ENCODE measurements at places on chromosomes 16 and 17.

DNA sequence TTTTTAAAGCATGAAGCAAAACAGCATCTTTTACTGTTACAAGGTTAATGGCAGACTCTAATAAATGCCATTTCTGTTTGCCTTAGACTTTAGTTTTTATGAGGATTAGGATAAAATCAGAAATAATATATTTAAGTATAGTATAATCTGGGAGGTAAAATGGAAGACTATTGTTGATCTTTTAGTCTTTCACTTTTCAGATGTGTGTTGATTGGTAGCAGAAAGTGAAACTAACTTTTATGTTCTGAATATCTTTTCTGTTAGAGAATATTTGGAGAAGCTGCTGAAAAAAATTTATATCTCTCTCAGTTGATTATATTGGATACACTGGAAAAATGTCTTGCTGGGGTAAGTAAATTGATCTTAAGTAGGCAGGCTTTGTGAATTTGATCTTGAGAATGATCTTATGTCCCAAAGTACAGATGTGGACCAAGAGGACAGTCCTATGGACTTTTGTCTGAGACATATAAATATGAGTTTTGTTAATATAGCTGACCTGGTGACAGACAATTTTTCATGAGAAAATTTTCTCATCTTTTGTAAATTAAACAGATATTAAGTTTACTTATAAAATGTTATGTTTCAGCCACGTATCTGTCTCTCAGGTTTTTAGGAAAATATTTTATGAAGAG lies 64.1 kb downstream of the NF1 start:
- no peak for DNase-seq

- DNase-seq = no peak
Measured at GRCh38 chr17:55607731-55608341, 96.6 kb upstream of the SMIM36 start.

- no peak for DNase-seq
Measured at GRCh38 chr16:69941251-69942098, 9.7 kb upstream of the CLEC18A start.

GRCh38 chr16:87464691-87465300 lies 28.0 kb downstream of the ZCCHC14 start:
- no peak for DNase-seq

- DNase-seq = no peak
Measured at GRCh38 chr17:63675607-63676546, 24.0 kb downstream of the LIMD2 start.

- no peak for DNase-seq
Measured at GRCh38 chr16:57987441-57988177, 12.9 kb downstream of the ZNF319 start.

DNA sequence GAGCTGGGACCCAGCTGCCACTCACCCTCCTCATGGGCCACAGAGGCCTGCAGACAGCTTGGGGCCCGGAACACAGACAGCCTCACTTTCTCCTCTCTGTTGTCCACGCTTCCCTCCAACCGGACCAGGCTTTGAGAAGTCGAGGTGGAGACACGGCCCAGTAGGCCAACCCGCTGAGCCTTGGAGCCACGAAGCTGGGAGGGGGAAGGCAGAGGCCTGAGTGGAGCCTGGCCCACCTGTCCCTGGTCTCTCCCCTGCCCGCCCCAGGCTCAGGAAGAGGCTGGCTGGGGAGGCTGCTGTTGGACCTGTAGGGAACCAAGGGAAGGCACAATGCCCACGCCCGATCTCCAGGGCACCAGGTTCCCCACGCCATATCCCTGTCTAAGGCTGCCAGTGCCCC lies 48.1 kb downstream of the RMI2 start:
- no peak for DNase-seq

DNA sequence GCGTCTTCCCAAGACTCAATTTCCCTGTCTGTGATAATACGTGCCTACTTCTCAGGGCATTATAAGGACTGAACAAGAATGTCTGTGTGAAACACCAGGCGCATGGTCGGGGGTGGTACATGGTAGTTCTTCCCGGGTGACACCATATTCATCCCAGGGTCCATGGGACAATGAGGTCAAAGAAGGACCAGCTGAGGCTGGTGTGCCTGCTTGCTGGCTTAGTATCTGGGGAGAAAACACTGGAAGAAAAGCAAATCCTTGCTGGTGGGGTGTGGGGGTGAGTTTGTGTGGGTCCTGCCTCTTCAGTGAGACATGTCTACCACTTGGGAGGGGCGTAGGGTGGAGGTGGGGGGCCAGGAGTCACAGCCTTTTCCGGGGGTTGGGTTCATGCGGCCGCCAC lies 174.2 kb downstream of the RAB11FIP4 start:
- no peak for DNase-seq

DNA sequence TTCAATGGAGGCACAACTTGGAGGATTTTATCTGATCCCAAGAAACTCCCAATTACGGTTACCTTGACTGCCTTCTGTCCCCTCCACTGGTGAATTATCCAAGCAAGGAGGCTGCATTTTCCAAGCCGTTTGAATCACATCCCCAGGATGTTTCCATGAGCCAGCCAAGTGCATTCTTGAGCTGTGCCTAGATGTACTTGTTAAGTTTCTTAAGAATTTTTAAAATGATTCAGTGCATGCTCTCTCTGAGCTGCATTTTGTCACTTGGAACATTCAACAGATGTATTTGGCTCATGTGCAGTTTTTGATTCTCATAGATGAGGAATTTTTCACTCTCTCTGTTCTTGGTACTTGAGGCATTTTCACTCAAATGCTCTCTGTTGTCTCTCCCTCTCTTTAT lies 202.6 kb upstream of the MYOCD start:
- DNase-seq = no peak

- DNase-seq = no peak
Measured at GRCh38 chr17:58487589-58488427, at the start of gene HSF5. HSF5 (minus strand) TSS chr17:58488408; CDS start chr17:58488274, 134 bp downstream.

GRCh38 chr16:8865145-8865882 lies 3.5 kb downstream of the CARHSP1 start:
- no peak for DNase-seq

- no peak for DNase-seq
Measured at GRCh38 chr17:77726549-77727006, 231.9 kb upstream of the TNRC6C start.

GRCh38 chr17:67461228-67461780 lies 84.2 kb downstream of the PITPNC1 start:
- DNase-seq = no peak

- DNase-seq = no peak
Measured at GRCh38 chr17:32648450-32648849, 161.7 kb downstream of the CDK5R1 start.

GRCh38 chr16:11372073-11372828 lies 27.0 kb downstream of the RMI2 start:
- no peak for DNase-seq

GRCh38 chr17:33873201-33873617 lies 381.9 kb upstream of the CCL2 start:
- DNase-seq = no peak

DNA sequence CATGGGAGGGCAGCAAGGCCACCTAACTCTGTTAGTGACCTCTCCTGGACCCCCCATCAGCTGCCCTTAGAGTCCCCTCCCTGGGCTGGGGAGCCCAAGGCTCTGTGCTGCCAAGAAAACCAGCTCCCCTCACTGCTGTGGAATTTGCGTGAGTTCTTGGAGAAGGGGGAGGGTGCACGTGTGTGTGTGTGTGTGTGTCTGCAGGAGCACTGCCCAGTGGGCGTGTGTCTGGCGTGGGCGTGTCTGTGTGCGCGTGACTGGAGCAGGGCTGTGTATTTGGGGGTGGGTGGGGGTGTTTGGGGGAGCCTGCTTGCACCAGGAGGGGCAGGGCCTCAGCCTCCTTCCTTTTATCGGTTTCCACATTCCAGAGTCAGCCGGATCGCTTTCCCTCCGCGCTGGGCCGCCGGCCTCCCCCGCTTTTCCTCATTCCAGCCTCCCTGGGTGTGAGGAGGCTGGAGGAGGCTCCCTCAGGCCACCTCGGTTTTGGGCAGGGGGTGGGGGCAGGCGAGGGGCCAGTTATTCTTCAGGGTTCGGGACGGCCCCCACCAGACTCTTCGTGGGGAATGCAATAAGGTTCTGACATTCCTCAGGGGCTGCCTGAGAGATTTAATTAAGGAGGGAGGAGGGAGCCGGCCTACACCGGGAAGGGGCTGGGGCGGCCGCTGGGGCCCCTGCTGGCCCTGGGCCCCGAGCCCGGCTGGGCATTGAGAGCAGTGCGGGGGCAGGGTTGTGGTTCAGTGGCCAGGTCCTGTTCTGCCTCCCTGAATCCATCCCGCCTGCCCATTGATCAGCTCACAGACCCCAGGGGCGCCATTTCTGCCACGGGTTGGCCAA lies 2.5 kb downstream of the VASN start:
- no peak for DNase-seq

DNA sequence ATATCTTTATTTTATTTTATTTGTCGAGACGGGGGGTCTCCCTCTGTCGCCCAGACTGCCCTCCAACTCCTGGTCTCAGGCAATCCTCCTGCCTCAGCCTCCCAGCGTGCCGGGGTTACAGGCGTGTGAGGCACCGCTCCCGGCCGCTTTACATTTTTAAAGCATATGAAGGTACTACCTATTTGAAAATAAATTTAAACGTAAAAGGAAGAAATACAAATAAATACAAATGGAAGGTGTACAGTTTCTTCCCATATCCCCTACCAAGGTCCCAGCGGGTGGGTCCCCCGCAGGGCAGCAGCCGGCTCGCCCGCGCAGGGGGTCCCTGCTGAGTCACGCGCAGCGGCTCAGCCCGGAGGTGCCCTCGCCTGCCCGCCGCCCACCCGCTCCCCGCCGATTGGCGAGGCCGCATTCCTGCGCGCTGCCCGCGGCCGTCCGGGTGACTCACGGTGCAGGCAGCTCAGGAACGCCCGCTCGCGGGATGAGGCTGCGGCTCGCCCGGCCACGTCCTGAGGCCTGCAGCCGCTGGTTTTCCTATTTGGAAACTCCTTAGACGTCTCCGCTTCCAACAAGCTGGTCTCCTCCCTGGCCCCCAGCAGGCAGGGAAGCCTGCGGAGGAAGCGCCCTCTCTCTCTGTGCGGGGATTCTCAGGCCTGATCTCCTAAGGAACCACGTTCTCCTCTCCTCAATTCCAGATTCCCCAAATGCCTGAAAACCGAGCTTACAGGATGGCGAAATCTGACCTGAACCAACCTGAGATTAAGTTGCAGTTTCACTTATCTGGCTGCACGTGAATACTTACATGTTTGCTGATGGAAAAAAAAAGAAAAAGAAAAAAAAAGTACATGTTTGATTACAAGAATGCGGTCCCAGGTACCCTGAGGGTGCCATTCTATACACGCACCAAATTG lies 54.8 kb upstream of the MAP3K14 start:
- DNase-seq = no peak

DNA sequence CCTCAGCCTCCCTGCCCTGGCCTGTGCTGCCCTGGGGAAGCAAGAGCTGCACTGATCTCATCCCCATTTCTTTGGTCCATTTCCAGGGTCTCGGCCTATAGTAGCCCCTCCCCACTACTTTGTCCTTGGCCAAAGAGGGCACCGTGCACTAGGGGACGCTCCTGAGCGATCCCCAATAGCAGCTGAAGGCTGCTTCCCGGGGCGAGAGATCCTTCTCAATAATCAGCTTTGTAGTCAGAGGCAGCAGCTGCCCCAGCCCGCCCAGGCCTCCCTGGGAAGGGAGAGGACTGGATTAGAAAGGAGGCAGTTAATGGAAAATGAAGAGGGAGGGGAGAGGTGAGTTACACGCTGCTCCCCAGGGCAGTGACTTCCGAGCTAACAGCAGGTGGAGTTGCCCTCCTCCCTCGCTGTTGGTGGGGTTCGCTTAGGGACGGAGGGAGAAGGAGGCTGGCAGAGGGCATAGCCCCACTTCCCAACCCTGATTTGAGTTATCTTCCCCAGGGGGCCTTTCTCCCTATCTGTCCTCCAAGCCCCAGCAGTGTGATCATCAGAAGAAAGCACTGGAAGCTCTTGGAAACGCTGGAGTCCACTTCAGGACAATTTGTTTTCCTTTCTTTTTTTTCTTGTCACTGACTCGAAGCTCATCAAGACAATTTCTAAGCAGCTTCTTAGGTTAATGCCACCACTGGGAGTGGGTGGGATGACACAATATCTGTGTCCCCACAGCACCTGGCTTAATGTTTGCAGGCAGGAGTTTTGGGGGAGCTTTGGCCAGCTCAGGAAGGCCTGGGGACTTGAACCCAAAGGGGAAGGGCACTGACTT lies 2.6 kb downstream of the MXRA7 start:
- DNase-seq = no peak

- DNase-seq = no peak
Measured at GRCh38 chr17:57705921-57706695, 39.0 kb downstream of the CCDC182 start.

DNA sequence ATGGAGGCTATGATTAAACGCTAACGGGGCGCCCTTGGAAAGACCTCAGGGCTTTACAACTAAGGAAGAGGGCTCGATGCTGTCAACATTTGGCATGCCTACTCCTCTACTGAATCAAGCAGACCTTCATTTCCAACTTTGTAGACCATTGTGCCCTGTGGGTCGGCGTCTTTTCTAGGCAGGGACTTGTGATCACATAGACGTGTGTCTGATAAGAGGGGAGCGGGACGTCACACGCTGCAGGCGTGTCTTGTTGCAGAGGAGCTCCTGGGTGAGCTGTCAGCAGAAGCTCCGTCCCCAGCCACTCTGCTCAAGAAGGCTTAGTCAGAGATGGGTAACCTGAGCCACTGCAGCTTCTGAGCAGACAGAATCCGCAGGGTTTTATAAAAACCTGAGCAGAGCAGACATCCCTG lies 2.8 kb downstream of the MAPK8IP3 start:
- DNase-seq = peak; percentile 58

DNA sequence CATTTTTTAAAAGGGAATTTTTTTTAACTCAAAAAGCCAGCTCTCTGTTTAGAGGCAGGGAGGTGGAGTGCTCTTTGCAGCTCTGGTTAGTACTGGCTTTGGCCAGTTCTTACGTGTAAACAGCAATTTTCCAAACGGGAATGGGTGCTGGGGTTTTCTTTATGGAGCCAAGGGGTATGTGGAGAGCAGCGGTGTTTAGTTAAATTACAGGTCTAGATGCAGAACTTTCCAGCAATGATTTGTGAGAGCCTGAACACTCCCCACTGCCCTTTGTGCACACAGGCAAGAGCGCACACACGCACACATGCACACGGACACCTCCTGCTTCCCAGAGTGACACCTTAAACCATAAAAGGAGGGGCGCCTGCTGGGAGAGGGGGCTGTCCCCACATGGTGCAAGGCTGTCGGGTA lies 140.2 kb downstream of the MSI2 start:
- DNase-seq = peak; percentile 92

- no peak for DNase-seq
Measured at GRCh38 chr16:55120826-55121225, 190.2 kb downstream of the IRX5 start.

DNA sequence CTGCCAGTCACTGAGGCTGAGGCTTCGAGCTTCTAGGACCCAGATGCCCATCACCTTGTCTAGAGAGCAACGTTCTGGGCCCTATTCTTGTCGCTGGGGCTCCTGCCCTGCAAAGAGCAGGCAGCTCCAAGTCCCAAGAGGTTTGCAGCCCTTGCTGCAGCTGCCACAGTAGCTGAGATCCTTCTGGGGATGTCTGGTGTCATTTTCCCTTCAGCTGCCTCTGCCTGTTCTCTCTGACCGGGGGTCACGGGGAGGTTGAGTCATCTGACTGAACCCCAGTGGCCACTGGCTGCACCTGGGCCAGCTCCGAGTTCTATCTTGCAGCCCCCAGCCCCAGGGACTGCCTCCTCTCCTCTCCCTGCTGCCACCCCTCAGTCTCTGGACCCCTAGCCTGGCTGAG lies 4.9 kb downstream of the WSCD1 start:
- peak; percentile 79 for DNase-seq

All from NCI-H2171 (cell line).